Lower lobe of right lung (tissue), 2 donors: ENCODE measurements at places on chromosomes 4 and X.

- peak; percentile 55 for DNase-seq
Observed at GRCh38 chr4:1512738-1513660, 106.8 kb upstream of the NKX1-1 start.

GRCh38 chr4:142158980-142159379 lies 522.6 kb downstream of the IL15 start:
- DNase-seq, result no peak

DNA sequence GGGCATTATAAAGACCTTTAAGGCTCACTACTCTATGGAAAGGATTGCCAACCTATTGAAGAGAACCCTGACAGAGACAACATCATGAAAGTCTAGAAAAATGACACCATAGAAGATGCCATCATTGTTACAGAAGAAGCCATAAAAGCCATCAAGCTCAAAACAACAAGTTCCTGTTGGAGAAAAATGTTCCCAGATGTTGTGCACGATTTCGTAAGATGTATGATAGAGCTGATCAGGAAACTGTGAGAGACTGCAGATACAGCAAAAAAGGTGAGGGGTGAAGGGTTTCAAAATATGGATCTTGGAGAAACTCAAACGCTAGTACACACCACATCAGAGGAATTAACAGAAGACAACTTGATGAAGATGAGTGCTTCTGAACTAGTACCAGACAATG lies 53.3 kb downstream of the WDFY3 start:
- DNase-seq, result no peak

DNA sequence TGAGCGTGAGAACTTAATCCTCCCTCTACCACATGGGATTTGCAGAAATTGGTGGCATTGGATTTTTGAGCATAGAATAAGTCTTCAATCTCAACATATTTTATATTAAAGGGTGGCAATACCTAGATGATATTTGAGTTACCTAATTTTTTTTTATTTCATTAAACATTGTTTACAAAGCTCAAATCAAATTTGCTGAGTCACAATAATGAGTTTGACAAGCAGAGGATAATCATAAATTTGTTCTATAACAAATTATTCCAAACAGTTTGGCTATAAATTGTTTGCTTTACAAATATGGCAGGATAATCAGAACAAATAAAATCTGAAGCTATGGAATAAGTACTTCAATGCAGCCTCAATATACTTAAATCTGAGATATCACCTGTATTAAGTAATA lies 22.7 kb downstream of the EMCN start:
- no peak for DNase-seq

- DNase-seq, result no peak
Observed at GRCh38 chr4:23291139-23291538, 598.4 kb downstream of the GBA3 start.

DNA sequence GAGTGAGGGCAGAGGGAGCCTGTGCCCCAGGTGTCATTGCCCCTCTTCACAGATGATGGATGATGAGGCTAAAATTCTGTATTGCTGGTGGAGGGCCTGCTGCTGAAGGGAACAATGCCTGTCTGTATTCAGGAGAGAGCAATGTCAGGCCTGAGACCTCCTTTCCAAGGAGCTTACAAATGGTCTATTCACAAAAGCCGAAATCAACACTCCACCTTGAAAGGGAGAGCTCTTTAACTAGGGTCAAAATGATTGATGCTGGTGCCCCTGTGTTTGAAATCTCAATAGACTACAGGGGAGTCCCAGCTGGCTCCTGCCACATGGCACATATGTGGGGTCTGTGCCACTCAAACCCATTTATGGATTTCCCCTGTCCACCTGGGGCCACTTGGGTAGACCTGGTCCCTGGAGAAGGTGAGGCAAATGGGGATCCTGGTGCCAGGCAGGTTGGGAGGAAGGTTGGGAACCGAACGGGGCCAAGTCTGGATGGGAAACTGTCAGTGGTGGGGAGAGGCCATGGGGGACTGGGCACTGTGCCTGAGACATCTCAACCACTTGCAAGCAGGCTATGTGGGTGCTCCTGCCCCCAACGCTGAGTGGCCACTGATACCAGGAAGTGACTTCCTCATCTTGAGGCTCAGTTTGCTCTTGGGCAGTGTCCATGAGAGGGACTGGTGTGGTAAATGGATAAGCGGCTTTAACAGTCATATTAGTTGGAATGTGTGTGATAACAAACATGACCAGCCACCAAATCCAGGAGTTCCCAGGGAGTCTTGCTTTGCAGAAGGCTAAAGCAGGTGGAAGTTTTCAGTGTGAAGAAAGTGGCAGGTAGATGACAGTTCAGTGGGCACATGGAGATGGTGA lies 223.8 kb upstream of the PSAPL1 start:
- DNase-seq, result peak; percentile 27

- DNase-seq, result no peak
Observed at GRCh38 chr4:169014586-169014985, 4.5 kb upstream of the CBR4 start.
